ENCODE measurements at places on chromosomes 2 and 18.
A peak's percentile ranks its signal among the peaks of the same experiment; 100 is the strongest.

GRCh38 chr2:195356026-195356425 is 301.0 kb upstream of the SLC39A10 start:
- DNase-seq = no peak

DNA sequence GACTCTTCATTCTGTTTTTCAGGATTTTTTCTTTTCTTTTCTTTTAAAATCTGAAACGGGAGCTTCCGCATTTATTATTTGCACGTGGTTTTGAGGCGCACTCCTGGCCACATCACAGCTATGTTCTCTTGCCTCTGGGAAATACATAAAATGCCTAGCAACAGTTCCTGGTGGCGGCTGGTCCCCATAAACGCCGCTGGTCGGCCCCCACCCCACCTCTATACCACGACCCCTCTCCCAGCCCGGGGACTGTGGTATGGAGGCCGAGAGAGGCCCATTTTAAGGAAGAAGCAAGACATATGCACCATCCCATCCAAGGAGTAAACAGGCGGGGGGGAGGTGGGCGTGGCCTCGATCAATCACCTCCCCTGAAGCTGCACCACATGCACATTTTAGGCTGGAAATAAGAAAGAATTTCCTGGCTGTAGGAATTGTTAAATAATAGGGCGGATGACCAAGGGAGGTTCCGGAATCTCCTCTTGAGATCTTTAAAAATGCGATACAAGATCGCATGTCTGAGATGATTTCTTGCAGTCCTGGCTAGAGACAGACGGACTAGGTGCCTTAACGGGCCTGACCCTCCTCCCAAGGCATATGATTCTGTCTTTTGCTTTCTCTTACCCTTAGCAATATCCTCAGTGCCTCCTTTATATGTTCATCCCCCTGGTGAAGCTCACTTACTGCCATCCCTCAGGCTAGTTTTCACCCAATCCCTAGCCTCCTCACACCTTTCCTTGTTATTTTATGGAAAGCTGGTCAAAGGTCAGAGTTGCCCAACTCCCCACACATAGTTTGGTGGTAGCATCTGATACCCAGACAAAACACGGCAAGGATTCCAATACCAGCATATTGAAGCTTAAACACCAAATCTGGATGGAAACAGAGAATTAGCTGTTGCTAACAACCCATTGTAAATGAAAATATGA is 82.4 kb downstream of the BCL2 start:
- DNase-seq = no peak

GRCh38 chr2:170878066-170878465 is 51.0 kb upstream of the GORASP2 start:
- DNase-seq = peak; percentile 27

DNA sequence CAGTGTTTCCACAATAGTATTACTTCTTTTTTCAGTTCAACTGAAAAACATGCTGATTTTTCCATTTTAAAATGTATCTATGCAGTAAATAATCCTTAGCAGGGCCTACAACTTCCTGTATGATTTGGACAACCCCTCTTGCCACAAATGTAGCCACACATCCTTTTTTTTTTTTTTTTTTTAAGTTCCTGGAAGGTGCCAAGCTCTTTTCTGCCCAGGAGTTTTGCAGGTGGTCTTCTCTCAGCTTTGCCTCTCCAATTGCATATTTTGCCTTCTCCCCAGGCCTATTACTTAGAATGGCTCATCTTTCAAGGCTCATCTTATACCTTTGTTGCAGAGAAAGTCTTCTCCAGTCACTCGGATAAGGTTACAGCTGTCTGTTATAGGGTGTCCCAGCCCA is 11.6 kb downstream of the KLHL14 start:
- DNase-seq = no peak

GRCh38 chr2:143030127-143030526 is 99.1 kb upstream of the ARHGAP15 start:
- DNase-seq = no peak

DNA sequence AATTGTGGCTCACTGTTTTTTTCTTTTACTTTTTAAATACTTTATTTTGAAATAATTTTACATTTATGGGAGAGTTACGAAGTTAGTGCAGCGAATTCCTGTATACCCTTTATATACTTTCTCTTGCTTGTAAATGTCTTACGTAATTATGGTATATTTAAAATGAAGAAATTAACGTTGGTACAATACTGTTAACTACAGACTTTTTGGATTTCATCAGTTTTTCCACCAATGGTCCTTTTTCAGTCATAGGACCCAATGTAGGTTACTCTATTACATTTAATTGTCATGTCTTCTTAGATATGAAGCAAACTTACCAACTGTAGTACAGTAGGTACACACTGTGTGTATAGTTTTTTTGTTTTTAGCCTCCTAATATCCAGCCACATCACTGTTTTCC is 76.3 kb downstream of the BOLA3 start:
- DNase-seq = no peak

DNA sequence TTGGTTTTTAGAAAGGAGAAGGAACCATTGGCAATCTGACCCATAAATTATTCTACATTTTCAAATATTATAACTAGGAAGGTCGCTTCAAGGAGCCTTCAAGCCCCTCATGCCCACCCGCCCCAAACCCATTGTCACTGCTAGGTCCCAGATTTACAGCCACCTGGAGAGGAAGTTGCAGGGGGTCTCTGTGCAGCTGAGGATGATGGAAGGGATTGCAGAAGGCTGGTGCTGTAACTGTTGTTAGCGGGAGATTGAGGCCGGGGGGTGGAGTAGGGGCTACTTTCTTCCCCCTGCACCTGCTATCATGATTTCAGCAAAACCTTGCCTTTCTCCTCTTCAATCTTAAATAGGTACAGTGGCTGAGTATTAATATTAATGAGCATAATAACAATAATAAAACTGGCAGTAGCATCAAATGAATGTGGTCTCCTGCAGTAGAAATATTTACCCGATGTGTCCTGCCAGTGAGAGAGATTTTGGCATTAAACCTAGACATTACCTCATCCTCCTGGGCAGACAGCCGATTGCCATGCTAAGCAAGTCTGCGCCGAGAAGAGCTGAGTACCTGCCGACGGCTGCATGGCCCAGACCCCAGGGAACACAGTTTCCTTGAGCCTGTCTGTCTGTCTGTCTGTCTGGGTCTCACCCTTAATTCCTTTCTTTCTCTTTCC is 225.4 kb downstream of the FAM210A start:
- peak; percentile 50 for DNase-seq

DNA sequence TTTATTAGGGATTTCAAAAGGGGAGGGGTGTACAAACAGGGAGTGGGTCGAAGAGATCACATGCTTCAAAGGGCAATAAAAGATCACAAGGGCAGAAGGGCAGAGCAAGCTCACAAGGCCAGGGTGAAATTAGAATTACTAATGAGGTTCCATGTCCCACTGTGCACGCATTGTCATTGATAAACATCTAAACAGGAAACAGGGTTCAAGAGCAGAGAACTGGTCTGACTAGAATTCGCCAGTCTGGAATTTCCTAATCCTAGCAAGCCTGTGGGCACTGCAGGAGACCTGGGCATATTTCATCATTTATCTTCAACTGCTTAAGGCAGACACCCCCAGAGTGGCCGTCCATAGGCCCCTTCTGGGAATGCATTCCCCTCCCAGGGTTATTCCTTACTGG is 408.2 kb downstream of the ZNF804A start:
- no peak for DNase-seq

DNA sequence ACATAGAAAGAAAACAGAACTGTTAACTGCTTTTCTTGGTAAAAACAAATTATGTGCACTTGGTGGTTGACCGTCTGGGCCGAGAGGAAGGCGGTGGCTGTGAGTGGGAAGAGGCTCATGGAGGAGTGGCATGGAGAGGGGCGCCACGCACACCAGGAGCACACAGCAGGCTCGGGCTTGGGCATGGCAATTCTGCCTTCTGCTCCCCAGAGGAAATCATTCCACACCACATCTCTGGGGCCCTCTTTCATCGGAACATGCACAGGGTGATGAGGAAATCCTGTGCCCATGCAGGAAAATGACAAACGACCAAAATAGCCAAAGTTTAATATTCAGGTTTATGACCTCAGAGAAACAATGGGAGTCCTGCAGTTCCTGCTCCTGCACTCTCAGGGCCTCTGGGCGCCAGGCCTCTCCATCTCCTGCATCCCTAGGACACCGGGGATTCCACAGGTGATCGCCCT is 26.4 kb downstream of the WDFY1 start:
- DNase-seq = no peak

GRCh38 chr2:3148716-3149115 is 228.9 kb downstream of the EIPR1 start:
- DNase-seq = no peak

Measured in fibroblast of skin of right quadriceps (primary cell).